Stimulated activated CD4-positive, alpha-beta T cell treated with anti-CD3 and anti-CD28 coated beads, Interleukin-1b, Interleukin-23, amount 100 ng/mL, for 4 hours (primary cell): ENCODE measurements at places on chromosomes 5 and 9.

DNA sequence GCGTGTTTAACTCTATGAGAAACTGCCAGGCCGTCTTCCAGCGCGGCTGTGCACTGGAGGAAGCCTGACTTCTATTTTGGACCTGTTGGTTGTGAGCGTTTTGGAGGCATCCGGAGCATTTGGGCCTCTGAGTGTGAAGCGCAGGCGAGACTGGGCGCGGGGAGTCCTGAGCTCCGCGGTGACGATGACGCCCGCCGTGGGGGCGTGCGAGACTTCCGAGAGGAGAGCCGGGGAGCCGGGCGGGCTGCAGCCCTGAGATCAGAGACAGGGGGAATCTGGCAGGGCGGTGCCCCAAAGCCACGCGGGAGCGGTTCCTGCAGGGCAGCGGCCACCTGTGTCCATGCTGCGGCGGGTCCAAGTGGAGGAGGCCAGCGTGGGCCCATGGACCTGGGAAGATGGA, 47.4 kb downstream of the NTNG2 start:
- no peak for DNase-seq

DNA sequence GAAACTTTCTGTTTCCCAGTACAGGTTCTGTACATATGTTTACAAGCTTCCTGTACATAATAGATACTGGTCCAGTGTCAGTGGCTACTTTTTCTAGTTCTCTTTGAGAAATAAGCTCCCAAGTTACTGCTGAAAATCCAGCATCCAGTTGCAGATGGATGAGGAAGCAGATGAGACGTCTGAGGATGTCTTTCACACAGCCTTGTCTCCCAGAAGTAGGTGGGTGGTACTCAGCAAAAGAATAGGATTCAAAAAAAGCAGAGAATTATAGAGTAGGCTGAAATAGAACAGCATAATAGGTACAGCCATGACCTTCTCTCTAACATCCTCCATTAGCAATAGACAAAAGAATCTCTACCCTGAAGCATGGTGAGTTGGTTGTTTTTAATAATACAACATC, 77.7 kb downstream of the BRINP1 start:
- no peak for DNase-seq

GRCh38 chr5:126422994-126423788, at the start of gene GRAMD2B:
TSS of gene GRAMD2B (plus strand) at chr5:126423409. CDS start at chr5:126423607, 198 bp downstream.
- peak; percentile 45 for DNase-seq

GRCh38 chr9:76654575-76654974, 109.7 kb upstream of the PCA3 start:
- DNase-seq, result no peak

DNA sequence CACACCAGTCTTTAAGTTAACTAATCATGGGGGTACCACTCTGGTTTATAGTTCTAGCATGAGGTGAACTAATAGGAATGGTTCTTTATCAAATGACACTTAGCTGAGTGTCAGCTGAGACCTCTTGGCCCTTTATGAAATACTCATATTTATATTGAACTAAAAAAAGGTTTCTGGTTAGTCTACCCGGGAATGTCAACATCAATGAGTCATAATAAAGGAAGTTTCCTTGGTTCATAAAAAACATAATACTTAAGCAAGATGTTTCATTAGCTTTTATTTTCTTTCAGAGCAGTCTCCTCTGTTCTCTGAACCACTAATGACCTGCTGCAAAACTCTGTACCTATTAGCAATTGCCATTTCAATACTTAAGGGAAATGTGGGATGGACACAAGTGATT, 13.7 kb downstream of the DAB2 start:
- no peak for DNase-seq
